ENCODE measurements at places on chromosomes 7 and 10.
A peak's percentile ranks its signal among the peaks of the same experiment; 100 is the strongest.

- DNase-seq = no peak
Measured at GRCh38 chr7:151461096-151461941, 21.4 kb upstream of the CRYGN start.

GRCh38 chr10:119418362-119418761 lies 124.2 kb downstream of the RGS10 start:
- DNase-seq = no peak

DNA sequence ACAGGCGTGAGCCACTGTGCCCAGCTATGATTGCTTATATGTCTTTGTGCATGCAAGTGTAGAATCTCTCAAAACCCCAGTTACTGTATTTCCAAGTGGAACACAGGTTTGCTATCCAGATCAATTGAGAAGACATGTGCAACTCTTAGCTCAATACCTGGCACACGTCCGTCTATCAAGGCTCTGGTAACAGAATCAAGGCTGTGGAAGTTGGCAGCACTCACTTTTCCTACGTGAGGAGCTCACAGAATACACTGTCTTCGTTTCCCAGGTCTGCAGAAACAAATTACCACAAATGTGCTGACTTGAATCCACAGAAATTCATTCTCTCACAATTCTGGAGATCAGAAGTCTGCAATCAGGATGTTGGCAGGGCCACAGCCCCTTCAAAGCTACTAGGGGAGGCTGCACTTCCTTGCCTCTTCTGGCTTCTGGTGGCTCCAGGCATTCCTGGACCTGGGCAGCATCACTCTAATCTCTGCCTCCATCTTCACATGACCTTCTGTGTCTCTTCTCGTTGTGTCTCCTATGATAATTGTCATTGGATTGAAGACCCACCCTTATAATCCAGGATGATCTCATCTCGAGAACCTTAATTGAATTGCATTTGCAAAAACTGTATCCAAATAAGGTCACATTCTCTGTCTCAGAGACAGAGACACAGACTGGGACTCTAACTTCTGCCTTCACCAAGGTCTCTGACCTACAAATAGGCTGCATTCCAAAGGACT lies 84.8 kb upstream of the C7orf33 start:
- DNase-seq = no peak

GRCh38 chr10:32039734-32040133 lies 16.5 kb downstream of the KIF5B start:
- no peak for DNase-seq

DNA sequence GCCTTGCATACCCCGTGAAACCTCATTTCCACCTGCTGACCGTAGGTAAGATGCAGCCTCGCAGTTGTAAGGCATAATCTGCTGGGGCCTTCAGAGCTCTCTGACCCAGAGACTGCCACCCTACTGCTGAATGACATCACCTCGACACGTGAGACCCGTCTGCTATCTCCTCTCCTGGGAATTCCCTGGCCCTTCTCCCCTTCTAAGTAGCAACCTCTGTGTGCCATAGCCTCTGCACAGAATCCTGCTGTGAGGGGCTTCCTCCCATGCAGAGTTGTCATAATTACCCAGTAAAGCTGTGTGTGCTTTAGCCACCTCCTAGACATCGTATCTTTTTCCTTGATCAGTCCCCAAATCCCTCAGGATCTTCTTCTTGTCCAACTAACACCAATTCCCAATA lies 106.7 kb downstream of the CACNB2 start:
- no peak for DNase-seq

GRCh38 chr10:102227050-102227449 lies 951 bp downstream of the ELOVL3 start:
- DNase-seq = no peak

GRCh38 chr7:34839645-34840044 lies 181.6 kb downstream of the NPSR1 start:
- DNase-seq = no peak

GRCh38 chr10:85606401-85606800 lies 760.2 kb downstream of the GRID1 start:
- DNase-seq = no peak

DNA sequence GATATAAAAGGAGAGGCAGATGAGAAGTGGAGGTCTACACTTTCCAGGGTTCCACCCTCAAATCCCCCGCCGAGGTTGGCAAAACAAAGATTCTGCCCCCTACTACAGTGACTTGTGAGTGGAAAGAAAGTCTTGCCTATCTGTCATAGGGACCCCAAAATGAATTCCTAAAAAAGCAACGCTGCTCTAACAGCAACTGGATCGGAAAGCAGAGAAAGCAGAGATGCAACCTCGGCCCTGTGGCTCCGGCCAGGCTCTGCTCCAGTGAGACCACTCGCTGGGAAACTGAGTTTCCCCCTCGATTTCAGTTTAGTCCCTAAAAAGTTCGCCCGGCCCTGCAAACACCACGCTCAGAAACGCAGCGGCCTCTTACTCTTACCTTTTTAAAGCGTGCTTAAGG lies 297.9 kb upstream of the NFE2L3 start:
- DNase-seq = no peak

DNA sequence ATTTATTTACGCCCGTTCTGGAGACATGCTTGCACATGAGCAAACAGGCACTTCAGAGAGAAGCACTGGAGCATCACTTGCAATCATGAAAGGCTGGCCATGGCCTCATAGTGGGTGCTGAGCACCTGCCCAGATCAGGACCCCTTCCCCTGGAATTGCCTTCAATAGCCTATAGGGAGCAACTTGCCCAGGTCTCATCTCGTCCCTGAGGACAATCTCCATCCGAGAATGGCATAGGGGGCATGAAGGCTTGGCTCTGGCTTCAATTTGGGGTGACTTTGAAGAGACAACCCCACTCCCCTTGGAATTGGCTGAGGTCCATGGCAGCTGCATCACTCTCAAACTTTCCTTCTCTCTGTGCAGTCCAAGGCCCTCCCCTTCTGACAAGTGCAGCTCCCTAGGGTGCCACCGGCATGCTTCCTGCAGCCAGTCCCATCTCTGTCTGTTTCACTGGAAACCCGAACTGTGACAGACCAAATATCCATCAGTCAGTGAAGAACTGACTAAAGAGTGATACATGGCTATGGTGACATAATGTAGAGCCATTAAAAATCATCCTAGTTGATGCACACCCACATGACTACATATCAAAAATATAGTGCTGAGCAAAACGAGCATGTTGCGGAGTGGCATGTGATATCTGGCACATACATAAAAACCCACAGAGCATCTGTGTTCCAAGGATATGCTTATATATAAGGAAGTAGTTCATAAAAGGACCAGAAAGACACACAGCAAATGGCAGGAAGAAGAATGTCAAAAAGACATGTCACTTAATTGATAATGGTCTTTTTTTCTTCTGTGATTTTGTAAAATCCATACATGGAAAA lies 12.4 kb downstream of the GDF2 start:
- no peak for DNase-seq

GRCh38 chr10:26780793-26781601 lies 79.8 kb downstream of the ABI1 start:
- DNase-seq = peak; percentile 89

GRCh38 chr10:123573236-123574108 lies 92.7 kb upstream of the GPR26 start:
- DNase-seq = no peak

- no peak for DNase-seq
Measured at GRCh38 chr7:137943132-137943551, 58.7 kb downstream of the CREB3L2 start.

DNA sequence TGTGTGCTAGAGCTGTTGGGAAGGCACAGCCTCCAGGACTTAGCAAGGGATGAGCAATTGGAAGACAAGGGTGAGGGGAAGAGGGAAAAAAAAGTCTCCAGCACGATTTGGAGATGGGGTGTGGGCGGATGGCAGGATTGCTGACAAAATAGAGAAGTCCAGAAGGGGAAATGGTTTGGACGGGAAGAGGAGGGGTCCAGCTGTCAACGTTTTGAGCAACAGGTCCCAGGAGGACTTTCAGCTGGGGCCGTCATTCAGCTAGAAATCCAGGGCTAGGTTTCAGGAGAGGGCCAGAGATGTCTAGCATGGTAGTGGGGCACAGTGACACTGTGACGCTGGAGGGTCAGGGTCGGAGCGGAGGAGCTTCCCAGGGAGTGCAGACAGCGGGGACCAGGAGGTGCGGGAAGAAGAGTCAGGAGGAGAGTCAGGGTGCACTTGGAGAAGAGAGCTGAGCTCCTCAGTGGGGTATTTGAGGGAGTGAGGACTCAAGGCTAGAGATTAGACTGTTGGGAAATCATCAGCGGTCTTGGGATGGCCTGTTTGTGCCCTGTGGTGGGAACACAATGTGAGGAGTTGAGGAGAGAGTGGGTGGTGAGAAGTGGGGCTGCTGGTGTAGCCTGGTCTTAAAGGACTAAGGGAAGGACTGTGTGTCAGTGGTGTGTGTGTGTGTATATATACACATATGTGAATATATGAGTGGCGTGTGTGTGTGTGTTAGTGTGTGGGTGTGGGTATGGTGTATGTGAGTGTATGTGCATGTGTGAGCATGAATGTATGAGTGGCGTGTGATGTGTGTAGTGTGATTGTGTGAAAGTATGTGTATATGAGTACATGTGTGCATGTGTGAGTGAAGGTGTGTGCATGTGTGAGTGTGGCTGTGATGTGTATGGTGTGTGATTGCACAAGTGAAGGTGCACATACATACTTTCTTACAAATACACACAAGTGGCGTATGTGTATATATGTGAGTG lies 3.8 kb downstream of the ZYX start:
- no peak for DNase-seq

GRCh38 chr7:127885843-127886242 lies 145.4 kb downstream of the LRRC4 start:
- DNase-seq = no peak

DNA sequence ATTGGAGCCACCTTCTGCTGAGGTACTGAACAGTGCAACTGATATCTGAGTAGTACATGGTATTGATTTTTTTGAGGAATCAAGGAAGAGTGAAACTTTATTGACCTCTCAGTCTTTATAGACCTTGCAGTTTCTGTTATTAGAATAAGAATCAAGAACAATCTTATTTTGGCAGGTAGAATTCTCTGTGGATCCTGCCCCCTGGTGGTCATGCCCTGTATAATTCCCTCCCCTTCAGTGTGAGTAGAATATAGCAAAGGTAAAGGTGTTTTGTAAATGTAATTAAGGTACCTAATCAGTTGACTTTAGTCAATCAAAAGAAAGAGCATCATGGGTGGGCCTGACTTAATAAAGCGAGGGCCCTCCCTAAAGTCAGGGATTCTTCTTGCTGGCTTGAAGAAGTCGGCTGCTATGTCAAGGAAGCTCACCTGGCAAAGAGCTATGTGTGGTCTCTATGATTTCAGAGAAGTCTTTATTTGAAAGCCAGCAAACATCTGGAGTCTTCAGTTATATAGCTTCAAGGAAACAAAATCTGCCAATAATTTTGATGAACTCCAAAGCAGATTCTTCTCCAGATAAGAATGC lies 142.8 kb downstream of the LSM5 start:
- no peak for DNase-seq

- no peak for DNase-seq
Measured at GRCh38 chr7:46626691-46627310, 705.7 kb upstream of the IGFBP3 start.

GRCh38 chr7:22433710-22434460 lies 66.1 kb downstream of the STEAP1B start:
- DNase-seq = no peak

DNA sequence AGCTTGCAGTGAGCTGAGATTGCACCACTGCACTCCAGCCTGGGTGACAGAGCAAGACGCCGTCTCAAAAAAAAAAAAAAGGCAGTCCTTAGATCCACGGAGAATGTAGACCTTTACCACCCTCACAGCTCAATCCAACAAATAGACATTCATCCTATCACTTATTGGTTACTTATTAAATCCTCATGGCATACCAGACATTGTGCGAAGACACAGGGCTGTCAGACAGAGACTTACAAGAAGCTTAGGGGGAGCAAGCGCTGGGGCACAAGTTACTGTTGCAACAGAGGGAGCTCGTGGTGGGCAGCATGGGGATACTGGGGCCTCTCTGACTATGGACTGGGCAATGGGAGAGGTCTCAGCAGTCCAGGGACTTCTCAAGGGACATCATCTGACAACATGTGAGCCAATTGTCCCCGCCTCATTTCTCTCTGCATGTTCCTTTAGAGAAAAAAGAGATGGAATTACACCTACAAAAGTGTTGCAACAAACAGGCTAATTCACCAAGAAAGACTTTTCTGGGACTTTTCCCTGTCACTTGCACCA lies 82.8 kb upstream of the TNS3 start:
- peak; percentile 61 for DNase-seq

GRCh38 chr7:80153446-80153845 lies 18.8 kb downstream of the GNAI1 start:
- DNase-seq = no peak

DNA sequence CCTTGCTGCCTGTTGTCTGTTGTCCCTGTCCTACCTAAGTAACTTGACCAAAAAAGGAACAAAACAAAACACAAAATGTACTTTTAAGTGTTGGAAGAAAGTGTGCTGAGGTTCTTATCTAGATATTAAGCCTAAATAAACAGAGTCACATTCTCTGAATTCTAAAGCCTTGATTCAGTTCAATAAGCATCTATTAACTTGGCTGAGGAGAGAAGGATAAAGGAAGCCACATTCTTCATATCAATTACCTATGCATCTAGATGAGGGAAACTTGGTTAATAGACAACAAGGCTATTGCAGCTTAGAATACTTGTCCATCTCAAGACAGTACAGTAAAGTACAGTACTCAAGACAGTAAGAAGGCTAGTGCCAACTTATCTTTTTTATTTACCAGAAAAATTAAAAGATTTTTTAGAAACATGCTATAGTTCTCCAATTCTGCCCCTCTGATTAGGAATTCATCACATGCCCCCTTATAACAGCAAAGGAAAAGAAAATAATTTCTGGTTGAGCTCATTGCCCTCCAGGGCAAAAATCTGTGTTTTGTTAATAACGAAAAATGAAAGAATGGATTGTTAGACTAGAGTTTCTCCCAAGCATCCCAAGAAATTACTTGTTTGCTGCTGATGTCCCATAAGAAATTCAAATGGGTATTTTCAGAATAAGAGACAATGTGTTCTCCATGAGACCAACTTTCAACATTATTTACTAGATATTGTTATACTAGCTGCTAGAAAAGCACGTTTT lies 546.5 kb upstream of the SEMA3D start:
- DNase-seq = peak; percentile 54

GRCh38 chr10:3666525-3667302 lies 118.3 kb downstream of the KLF6 start:
- no peak for DNase-seq
